ENCODE measurements at places on chromosomes 2 and 18.

GRCh38 chr2:36355151-36355889 lies at the start of gene CRIM1:
Gene CRIM1, plus strand, starts transcription at chr2:36355778. Its CDS starts 515 bp downstream, at chr2:36356293.
- DNase-seq, result peak; percentile 33

DNA sequence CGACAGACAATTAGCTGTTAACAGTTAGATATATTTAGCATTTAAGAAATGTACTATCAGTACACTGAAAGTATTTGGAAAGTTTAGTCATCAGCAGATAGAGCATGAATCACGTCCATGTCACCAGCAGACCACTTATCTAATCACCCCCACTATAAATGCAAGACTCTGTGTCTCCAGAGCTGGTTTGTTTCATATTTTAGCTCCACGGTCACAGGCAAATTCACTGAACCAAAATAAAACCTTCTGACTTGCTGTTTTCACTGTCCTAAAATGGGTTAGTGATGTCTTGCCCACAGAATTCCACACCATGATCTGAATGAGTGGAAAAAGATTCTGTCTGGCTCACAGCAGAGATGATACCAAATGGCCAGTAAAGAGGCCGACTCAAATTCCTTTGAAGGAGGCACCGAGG lies 64.9 kb downstream of the CDH2 start:
- no peak for DNase-seq

- no peak for DNase-seq
Measured at GRCh38 chr2:85666016-85666415, 2.0 kb downstream of the SFTPB start.

DNA sequence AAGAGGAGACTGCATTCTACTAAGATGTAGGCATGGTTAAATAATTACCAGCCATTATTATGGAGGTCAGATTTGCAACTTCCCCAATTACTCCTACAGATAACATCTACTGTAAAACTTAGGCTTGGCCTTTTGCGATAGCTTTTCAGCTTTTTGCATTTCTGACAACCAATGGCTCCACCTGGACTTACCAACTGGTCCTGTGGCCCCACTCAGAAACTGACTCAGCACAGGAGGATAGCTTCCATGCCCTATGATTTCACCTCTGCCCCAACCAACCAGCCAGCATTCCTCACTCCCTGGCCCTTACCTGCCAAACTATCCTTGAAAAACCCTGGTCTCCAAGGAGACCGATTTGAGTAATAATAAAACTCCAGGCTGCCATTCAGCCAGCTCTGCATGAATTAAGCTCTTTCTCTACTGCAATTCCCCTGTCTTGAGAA lies 28.2 kb downstream of the TUBB6 start:
- DNase-seq, result no peak

- no peak for DNase-seq
Measured at GRCh38 chr2:113842919-113843736, 46.8 kb upstream of the ACTR3 start.

GRCh38 chr2:71191570-71191943 lies 35.3 kb downstream of the PAIP2B start:
- DNase-seq, result no peak

DNA sequence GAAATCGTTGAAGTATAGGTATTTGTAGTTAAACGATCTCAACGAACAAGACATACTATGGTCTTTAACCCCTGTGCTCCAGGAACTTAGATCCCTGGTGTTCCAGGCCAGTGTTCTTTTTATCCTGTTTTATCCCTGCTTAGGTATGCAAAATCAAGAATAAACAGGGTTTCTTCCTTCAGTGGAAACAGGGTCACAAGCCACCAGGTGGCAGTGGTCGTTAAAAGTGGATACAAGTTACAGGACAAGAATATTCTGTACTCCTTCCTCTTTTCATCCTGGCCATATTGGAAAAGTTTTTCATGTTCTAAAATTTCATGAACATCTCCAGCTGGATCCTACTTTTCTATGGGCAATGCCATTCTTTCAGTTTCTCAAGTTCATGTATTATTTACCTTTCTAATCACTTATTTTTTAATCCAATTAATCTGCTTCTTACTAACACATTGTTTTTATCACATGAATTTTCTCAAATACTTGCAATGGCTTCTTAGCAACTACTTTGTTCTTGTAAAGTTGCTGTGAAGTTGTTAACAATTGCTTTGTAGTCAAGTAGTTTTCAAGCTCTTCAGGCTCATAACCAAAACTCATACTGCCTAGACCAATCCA lies 16.4 kb upstream of the HNMT start:
- no peak for DNase-seq

- no peak for DNase-seq
Measured at GRCh38 chr2:240646900-240647502, 21.7 kb downstream of the GPR35 start.
